ENCODE measurements at places on chromosomes 3 and 15.

DNA sequence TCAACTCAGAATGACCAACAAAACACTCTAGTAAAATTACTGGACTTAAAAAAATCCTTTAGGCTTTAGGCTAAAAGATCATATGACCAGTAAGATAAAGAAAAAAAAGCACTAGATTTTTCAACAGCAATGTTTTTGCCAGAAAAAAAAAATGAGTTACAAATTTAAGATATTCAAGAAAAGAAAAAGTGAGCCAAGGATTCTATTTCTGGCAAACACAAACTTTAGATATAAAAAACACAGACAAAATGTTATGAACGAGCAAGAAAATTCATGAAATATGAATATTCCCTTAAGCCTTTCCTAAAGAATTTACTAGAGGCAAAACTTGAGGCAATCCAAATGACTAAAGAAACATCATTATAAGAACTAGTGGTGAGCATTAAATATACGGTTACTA is 8.6 kb downstream of the GOLGB1 start:
- DNase-seq, result no peak

GRCh38 chr3:498487-498886 is 301.9 kb downstream of the CHL1 start:
- no peak for DNase-seq

DNA sequence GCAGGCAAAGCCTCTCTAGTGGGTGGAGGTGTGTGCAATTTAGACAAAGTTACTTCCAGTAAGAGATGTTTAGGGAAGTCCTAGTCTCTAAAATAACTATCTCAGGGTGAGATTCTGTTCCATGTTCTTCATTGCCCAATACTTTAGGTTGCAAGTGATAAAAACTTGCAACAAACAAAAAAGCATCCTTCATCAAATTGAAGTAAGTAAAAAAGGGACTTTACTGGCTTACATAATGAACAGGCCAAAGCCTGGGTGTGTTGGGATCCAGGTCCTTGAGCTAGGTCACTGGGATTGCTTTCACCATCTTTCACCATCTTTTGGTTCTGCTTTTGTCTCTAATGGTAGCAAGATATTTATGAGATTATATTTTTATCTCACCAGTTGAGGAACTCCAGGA is 38.3 kb downstream of the CX3CR1 start:
- no peak for DNase-seq

DNA sequence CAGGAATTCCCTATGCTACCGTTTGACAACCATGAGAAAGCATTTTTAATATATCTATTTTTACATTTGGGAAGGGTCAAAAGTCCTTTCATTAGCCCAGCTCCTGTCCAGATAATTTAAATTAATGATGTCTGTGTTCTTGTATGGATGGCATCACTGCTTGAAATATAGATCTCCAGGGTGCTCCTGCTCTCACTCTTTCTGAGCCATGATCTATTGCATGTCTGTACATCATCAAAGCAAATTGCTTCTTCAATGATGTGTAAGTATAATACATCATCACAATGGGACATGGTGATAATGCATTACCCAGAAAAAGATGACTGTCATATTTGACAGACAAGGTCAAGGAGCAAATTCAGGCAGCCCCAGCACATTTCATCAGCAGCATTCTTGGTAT is 223.6 kb upstream of the CNTN6 start:
- no peak for DNase-seq

All from GM04503 (cell line).